ENCODE measurements at places on chromosomes 1 and 21.

- no peak for DNase-seq
These were observed 39.5 kb upstream of the CASZ1 start for GRCh38 chr1:10835822-10836421.

- no peak for DNase-seq
These were observed 2.3 kb downstream of the SPEN start for GRCh38 chr1:15849775-15850324.

GRCh38 chr1:173302890-173303829, 96.0 kb upstream of the TNFSF4 start:
- no peak for DNase-seq

DNA sequence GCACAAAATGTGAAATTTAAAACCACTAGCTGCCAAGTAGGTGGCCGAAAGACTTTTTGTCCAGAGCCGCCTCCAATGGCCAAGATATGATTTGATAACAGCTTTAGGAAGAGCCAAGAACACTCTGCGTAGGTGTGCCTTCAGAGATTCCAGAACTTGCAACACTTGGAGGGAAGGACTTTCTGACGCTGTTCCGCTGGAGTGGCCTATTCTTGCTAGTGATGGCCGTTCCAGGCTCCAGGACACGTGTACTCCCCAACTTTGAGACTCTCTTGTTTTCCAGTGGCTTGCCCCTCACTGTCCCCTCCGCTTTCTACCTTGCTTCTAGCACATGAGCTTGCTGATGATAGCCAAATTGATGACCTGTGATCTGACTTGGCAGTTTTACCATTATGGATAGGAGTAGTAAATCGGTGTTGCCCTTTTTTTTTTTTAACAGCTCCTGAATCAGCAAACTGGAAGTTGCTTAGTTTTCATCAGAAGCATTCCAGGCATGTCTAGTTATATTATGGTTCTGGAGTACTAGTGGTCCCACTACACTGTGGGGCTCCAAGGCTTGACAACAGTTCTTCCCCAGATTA, 1.0 kb downstream of the PRDX6 start:
- no peak for DNase-seq

DNA sequence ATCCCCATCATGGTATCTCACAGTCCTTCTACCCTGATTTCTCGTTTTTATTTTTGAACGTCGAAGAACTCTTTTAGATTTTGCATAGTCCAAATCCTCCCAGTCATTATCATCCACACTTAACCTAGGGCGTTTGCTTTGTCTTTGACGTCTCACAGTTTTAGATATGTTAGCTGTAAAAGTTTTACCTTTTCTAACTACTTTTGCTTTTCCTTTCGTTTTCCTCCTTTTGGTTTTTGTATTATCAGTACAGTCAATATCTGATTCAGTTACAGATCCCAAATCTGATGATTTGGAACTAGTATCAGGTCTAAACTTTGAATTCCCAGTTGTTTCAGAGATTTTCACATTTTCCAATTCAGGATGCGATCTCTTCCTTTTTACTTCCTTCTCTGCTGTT, 13.1 kb upstream of the PSMG1 start:
- no peak for DNase-seq

DNA sequence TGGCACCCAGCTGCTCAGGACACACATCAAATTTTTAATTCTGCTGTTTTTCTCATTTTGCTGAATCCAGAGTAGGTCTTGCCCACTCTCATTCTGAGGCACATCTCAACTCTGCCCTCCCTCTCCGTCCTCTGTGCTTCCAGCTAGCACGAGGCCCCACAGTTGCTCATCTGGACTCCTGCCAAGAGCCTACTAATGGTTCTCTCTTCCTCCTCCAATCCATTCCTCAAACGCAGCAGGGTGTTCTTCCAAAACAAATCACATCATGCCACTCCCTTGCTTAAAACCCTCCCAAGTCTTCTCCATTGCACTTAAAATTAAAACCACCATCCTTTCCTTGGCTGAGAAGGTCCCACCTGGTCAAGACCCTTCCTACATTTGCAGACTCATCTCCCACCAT, 49.8 kb upstream of the SCAF4 start:
- no peak for DNase-seq

DNA sequence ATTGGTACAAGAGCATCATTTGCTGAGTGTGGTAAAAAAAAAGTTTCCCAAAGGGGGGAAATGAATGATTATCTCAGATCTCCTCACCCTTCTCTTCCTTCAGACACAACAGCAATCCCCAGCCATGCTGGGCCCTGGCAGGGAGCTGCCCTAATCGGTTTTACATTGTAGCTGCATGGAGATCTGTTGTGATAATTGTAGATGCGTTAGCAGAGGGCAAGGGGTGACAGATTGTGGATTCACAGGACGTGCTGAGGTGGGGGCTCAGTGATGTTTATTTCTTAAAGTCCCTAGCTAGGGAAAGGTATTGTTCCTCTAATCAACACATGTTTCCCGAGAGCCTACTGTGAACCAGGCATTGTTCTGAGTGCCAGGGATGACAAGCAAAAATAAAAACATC, 304.1 kb downstream of the PBX1 start:
- DNase-seq: no peak

DNA sequence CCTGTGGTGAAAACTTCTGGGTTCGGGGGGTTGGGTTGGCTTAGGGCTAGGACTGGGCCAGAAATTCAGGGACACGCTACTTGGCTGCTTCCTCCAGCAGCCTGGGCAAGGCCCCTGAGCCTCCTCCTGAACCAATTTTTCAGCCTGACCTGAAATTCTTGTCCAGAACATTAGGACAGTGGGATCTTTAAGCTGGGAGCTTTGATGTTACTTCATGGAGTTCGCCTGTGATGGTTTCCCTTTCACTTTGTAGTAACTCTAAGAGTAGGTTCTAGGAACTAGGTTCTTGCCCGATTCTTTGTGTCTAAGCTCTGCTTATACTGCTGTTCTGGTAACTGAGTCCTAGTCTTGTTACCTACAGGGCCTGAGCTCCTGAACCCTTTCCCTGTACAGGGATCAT, 75.3 kb downstream of the S1PR1 start:
- no peak for DNase-seq

DNA sequence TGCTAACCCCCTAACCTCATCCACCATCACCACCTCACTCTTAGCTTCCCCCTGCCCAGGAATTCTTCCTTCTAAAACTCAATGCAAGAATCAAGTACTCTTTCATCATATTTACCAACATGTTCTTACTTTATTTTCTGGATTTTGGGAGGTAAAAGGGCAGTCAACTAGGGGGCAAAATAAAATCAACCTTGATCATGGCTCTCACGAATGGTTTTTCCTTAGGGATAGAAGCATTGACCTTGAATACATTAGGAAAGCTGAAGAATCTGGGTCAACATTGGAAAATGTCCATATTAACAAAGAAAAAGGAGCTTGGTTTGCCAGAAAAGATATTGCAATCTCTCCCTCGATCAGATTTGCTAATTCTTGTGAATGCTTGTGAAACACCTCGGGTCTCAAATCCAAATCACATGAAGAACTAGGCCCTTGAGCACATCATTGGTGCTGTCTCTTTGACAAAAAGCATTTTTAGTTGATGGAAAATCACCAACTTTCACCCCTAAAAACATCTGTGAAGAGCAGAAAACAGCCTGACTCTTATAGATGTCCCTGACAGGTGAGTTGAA, 58.9 kb downstream of the ZC3H11B start:
- DNase-seq: no peak

GRCh38 chr1:173865468-173866164, 2.2 kb downstream of the GAS5 start:
- no peak for DNase-seq

DNA sequence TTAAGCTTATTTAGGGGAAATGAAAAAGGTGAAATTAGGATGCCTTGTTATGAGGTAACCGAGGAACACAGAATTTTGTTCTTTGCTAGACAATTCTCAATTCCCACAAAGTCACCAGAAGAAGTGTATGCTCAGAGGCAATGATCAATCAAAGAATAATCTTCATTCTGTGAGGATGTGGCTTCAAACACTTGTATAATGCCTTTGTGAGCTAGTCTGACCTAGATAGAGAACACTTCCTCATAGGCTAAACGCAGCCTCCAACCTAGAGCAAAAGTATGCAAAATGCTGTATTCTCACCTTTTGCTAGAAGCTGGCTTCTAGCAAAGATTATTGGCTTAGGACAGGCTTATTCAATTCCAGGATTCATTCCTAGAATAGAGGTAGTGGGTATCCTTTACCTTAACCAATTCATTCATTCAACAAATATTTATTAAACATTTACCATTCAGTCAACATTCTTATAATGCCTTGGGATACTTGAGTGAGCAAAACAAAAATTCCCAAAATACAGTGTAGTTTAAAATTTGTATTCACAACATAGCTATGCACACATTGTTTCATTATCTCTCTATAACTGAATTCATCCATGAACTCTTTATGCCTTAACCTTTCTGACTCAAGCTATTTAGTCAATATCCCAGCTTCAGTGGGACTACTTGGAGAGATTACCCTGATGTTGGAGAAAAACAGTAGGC, 530.2 kb downstream of the PTPRC start:
- no peak for DNase-seq

GRCh38 chr21:38950435-38951094, 144.8 kb downstream of the ETS2 start:
- DNase-seq: no peak

- no peak for DNase-seq
These were observed 25.5 kb downstream of the EIF2D start for GRCh38 chr1:206586501-206587445.

- DNase-seq: no peak
These were observed 63.5 kb upstream of the BMP8A start for GRCh38 chr1:39427912-39428311.

DNA sequence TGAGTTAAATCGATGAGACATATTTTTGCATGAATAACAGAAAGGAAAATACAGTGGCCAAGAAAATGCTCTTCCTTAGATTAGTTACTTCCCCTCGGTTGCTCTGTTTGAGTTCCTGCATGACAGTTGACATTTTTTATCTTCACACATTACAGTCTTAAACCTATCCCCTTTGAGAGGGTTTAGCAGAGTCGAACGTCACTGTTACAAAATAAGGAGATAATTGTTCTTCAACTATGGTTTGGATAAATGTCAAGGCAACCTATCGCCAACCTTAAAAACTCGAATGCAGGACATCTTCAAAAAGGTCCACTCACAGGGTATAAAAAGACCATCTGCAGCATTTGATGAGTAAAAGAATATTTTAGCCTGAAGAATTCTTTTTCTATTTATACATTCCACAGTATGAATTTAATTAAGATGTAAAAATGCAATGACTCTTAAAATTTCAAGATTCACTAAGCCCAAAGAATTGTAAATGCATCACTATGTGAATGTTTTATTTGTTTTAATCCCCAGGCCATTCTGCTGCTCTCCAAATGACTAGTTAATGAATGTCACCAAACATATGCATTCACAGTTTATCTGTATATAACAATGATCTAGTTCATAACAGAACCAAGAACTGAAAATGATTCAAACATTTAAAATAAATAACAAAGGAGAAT, 68.9 kb upstream of the COL11A1 start:
- no peak for DNase-seq

DNA sequence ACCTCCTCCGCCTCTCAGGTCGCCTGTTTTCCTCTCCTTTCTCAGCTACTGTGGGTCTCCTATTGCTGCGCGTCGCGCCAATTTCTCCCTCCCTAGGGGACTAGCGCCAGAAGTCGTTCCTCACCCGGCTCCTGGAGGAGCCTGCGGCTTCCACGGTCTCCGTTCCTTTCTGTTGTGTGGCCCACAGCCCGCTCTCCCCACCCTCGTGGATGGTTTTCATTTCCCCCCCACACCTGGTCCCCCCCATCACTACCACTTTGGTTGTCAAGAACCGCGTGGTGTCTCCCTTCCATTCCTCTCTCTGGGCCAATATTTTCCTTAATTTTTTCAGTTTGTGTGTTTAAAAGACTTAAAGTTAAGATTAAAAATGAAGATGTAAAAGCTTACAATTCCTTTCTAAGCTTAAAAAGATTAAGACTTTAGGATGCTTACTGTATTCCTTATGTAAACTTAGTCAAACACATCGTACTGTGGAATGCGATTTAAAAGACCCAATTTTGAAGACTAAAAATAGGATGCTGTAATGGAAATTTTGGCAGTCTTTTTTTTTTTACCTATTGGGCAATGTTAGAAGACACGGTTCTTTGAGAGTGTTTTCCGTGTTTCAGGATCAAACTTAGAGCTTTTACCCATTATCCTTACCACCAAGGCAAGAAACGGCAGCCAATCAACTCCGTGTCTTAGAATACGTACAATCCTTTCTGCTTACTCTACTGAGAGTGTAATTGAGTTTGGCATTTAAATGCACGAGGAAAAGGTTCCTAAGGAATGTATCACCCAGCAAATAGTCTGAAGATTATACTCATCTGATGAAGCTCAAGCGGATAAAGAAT, 773 bp downstream of the CNST start:
- no peak for DNase-seq

DNA sequence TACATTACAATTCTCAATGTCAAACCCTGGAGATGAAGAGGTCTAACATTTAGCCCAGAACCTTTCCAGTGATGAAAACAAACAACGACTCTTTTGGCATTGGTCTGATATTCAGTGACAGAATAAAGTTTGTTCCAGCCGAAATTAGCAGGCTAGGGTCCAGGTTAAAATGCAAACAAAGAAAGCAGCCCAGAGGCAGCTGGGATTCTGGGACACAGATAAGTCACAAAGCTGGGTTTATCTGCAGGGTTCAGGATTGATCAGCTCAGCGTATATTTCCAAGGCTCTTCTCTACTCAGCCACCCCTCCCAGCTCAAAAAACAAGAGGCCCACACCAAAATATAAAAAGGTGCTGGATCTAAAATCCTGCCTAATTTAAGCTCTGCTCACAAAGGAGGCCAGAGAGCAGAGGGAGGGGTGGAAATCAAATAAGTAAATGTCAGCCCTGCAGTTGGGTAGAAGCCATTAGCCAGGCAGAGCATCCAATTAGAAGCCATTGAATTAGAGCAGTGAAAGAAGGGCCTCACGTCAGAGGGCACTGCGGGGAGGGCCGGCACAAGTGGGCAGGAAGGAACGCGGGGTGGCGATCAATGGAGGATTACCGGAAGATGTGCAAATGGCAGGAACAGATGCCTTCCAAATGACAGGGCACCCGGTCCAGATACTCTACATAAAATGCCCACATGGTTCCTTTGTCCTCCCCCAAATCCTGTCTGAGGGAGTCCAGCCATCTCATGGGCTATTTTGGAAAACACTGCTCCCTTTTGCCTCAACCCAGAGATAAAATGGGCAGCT, 3.2 kb upstream of the KLHDC8A start:
- no peak for DNase-seq

GRCh38 chr1:175182201-175182746, 10.3 kb downstream of the KIAA0040 start:
- no peak for DNase-seq

- DNase-seq: no peak
These were observed 11.7 kb downstream of the COL18A1 start for GRCh38 chr21:45416620-45417019.

DNA sequence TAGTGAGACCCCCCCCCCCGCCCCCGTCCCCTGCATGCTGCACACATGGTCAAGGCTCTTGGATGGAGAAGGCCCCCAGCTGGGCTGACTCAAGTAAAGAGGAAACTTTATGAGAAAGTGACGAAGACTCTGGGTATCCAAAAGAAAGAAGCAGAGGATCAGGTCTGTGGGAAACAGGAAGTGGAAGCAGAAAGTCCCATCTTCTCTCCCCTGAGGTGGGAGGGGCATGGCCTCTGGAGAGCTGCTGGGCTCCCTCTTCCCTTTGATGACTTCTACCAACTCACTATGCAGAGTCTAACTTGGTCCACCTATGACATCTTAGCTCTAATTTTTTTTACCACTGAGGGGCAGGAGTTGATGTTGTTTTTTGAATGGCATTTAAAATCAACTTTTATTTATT, 42.7 kb upstream of the LIN9 start:
- no peak for DNase-seq
